ENCODE measurements at places on chromosomes 7 and 10.

- DNase-seq = no peak
Measured at GRCh38 chr10:117885206-117885829, 161.4 kb downstream of the RAB11FIP2 start.

GRCh38 chr10:58856508-58857240 lies 319.8 kb upstream of the PHYHIPL start:
- no peak for DNase-seq

GRCh38 chr10:74418285-74418872 lies 267.4 kb downstream of the ADK start:
- DNase-seq = no peak

DNA sequence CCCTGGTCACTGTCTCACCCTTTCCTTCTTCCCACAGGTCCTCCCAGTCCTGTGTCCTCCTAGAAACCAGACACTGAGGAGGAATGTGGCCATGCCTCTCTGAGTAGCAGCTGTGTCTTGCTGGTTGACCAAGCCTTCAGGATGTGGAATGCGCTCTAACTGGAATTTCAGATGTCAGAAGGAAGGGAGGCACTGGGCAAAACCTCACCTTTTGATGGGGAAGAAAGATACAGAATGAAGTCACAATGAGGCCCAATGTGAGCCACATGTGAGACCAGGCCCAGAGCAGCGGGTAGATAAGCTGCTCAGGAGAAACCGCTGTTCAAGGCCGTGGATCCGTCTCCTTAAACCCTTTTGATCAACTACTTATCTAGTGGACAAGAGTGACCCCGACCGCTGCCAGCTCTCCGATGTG lies 54.8 kb upstream of the ECHDC3 start:
- DNase-seq = no peak

- DNase-seq = no peak
Measured at GRCh38 chr7:106772655-106773108, 92.4 kb upstream of the PIK3CG start.
